ENCODE measurements at places on chromosomes 16 and 17.

GRCh38 chr17:8685381-8685780 lies 54.9 kb upstream of the MYH10 start:
- DNase-seq, result no peak

GRCh38 chr16:593406-593805 lies 3.5 kb downstream of the RAB40C start:
- DNase-seq, result no peak

DNA sequence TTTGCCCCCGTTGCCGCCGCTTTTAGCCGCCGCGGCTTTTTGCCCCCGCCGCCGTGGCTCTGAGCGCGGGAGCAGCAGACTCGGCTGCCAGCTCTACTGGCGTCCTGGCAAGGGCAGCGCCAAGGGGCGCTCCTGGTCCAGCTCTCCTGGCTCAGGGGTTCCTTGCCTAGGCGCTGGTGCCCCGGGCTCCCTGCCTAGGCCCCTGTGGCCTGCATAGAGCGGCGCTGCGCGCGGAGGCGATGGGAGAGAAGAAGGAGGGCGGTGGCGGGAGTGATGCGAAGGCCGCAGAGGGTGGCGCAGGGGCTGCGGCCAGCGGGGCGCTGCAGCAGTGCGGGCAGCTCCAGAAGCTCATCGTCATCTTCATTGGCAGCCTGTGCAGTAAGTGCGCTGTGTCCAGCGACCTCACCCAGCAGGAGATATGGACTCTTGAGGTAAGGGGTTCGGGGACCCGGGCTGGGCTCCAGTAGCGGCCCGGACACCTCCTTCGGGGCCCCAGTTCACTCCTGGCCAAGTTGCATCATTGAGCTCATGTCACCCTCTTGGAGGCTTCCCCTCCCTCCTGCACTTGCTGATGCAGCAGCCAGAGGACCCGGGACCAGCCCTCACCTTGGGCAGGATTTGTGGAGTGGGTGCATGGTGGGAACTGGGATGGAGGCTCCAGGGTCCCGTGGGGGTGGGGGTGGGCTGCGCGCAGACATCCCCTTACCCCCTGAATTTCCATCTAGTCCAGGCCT lies 1344.4 kb downstream of the TP53TG3F start:
- DNase-seq, result no peak

GRCh38 chr17:71921796-71922195 lies 199.0 kb upstream of the SOX9 start:
- no peak for DNase-seq

- DNase-seq, result no peak
Measured at GRCh38 chr16:5665834-5666233, 568.2 kb upstream of the EEF2KMT start.

DNA sequence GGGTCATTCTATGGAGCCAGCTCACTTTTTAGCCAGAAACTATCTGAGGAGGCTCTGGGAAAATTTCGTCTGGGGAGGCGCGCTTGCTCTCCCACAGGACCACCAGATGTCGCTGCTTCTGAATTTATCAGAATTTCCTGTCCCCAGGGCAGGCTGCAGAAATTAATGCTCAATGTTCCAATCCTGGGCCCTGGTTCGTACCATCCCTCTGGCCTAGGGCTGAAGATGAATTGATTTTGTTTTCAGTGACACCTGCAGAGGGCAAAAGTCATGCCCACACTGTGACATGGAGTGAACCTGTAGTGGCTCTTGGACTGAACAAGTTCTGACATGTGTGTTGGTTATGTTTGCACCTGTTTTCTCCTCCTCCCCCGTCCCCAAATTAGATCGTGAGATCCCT lies 482.6 kb downstream of the NPIPA7 start:
- DNase-seq, result no peak

DNA sequence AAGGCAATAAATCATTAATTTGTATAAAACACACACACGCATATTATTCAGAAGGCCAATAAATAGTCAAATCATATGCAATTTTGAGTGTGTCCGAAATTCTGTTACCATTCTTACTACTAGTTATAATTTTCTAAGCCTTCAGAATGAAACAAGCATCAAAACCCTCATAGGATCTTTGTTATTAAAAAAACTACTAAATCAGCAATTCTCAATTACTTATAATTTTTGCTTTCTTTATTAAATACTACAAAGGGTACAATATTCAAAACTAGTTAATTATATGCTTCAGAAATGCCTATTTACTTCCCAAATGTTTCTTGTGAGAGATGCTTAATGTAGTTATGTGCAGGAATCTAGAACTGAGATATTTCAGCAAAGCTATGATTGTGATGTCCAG lies 413.1 kb upstream of the KIF2B start:
- DNase-seq, result no peak

DNA sequence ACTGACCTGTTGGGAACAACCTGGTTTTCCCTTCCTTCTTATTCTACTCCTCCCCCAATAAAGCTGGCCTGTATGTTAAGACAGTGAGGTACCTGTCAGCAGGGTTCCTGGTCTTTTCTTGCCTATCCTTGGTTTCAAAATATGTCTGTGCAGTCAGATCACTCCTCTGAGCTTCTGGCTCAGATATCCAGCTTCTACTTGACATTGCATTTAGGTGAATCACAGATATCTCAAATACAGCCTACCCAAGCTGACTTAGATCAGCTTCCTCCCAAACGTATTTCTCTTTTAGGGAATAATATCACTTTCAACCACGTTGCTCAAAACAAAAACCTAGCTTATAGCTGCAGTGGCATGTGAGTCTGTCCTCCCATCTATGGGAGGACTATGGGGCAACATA lies 48.7 kb downstream of the TEX14 start:
- no peak for DNase-seq

DNA sequence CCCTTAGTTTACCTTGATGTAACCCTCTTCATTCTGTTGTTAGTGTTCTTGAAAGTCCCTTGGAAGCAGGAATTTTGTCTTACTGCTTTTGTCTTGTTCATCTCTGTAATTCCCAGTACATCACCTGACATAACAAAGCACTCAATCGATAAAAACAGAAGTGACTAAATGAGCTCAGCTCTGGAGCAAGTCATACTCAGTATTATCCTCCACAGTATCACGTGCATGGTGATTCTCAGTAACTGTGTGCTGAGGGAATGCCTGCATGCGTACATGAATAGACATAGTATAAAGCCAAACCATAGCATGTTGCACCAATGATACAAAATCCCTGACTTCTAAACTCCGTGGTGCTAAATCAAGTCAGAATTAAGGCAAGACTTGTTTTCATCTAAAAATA lies 7.2 kb downstream of the KRT38 start:
- DNase-seq, result no peak

GRCh38 chr16:21167360-21167759 lies 8.9 kb downstream of the LDAF1 start:
- no peak for DNase-seq

GRCh38 chr17:46983782-46984181 lies 4.7 kb upstream of the RPRML start:
- no peak for DNase-seq

DNA sequence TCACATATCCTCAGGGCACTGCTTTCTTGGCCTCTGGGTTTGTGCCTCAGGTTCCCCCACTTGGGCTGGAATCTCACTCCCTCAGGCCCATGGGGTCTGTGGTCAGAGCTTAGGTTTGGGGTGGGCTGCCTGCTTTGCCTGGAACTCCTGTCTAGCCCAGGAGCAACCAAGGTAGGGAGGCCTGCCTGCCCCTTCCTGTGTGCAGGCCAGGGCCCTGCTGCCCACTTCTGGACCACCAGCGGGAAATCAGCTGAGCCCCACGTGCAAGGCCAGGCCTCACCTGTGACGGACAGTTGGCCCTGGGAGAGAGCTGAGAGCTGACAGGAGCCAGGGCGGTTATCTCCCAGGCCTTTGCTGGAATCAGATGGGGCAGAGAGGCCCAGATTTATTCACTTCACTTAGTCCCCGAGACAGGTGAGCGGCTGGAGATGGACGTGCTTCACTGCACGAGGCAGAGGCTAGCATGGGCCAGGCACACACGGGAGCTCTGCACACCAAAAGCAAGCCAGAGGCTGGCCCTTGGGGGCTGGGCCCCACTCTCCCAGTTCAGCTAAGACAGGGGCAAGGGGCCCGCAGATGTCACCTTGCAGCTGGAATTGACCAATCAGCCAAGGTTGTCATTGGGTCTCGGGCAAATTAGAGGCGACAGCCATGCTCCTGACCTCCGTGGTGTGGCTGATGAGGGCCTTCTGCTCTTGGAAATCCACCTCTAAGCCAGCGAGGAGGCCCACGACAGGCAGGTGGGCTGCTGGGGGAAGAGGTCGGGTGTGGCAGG lies 49.9 kb upstream of the DOC2B start:
- DNase-seq, result no peak

DNA sequence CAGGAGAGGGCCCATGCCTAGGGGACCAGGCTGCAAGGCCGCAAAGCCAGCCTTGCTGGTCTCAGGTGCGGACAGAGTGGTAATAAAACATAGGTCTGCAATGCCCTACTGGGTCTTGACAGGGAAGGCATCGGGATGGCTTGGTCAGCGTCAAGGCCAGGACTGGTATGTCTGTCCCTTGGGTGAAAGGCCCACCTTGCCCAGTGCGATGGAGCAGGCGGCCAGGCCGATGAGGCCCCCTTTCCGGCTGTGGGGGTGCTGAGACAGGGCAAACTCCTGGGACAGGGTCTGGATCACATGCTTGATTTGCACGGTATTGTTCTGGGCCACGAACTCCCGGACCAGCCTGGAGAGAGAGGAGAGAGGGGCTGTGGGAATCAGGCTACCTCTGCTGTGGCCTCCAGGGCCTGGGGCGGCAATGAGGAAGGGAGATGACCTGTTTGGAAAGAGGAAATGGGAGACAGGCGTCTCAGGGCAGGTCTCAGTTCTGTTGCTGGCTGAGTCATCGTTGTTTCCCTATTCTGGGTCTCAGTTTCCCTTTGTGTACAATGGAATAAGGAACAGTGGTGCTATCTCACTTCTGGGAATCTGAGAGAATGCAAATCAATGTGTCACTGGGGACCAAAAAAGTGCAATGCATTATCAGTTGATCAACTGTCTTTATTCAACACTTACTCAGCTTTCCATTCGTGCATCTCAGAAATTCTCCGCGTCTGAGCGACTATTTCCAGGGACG lies 14.8 kb downstream of the VAC14 start:
- DNase-seq, result no peak

GRCh38 chr17:18226284-18226945 lies 980 bp downstream of the LLGL1 start:
- DNase-seq, result no peak

GRCh38 chr16:55471448-55472097 lies 7.4 kb upstream of the MMP2 start:
- DNase-seq, result no peak

GRCh38 chr16:79430191-79430678 lies 170.3 kb downstream of the MAF start:
- DNase-seq, result no peak

DNA sequence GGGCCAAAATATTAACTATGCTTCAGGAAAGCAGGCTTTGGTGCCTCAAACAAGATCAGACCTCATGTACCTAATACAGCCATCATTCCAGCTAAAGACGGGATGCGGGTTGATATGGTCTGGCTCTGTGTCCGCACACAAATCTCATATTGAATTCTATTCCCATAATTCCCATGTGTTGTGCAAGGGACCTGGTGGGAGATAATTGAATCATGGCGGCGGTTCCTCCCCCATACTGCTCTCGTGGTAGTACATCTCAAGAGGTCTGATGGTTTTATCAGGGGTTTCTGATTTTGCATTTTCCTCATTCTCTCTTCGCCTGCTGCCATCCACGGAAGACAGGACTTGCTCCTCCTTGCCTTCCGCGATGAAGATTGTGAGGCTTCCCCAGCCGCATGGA lies 19.1 kb upstream of the CHST6 start:
- no peak for DNase-seq

GRCh38 chr17:17935321-17936271 lies 36.6 kb downstream of the TOM1L2 start:
- DNase-seq, result peak; percentile 56

GRCh38 chr17:79463421-79464317 lies 147.2 kb downstream of the RBFOX3 start:
- DNase-seq, result no peak

- no peak for DNase-seq
Measured at GRCh38 chr16:87610026-87610425, 7.7 kb downstream of the JPH3 start.

DNA sequence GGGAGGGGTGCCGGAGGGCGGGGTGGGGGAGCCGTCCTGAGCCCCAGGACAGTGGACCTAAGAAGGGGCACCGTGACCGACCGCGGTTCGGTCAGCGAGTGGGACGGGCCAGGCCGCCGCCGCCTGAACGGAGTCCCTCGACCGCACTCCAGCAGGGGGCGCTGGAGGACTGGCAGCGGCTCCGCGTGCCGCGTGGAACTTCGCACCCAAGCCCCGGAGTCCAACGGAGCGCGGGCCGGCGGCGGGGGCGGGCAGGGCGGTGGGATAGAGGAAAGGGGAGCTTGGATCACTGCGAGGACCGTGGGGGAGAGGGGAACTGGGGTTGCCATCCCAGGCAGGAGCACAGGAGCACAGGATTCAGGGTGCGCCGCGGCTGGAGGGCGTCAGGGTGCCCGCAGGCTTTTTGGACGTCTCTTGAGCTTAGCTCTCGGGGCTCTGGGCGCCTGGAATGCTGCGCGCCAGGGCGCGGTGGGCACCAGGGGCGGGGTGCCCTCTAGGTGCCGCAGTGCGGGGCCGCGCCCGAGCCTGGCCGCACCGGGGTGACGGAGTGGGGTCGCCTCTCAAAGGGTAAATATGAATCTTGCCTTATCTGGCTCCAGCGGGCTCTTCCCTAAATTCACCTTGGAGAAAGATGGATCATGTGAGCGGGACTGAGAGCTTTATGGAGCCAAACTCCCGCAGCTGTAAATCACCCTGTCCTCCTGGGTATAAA lies 379 bp upstream of the OTOP2 start:
- no peak for DNase-seq

DNA sequence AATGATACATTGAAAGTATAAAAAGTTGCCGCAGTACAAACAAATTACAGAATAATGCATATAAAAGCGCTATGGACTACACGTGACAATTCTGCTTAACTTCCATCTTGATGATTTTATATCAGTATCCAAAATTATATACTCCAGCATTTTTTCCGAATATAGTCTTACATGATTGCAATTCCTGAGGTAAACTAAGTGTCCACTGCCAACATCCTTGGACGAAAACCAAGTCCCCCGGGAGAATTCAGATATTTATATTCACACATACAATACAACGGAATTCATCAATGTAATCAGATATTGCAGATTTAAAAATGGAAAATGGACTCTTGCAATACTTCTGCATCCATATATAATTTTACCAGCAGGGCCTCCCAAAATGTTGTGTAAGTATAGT lies 8.9 kb upstream of the MYH11 start:
- no peak for DNase-seq

GRCh38 chr16:17339764-17340541 lies 130.8 kb downstream of the XYLT1 start:
- DNase-seq, result no peak

GRCh38 chr16:19599968-19600716 lies 44.6 kb downstream of the VPS35L start:
- no peak for DNase-seq

Measured in SIG-M5 (cell line).